Muscle of back (tissue), 13 donors: ENCODE measurements at places on chromosomes 6 and 20. TPM values are rescaled to one million over a fixed set of nuclear protein-coding genes. Genes with fewer than 3 reads are reported as not detected.

Gene CCN5
- polyA plus RNA-seq: 0.09 TPM

Gene ALDH5A1
- 7.5 TPM for polyA plus RNA-seq

Gene TINAG
- not detected for polyA plus RNA-seq

Gene C6orf132
- 1.8 TPM for polyA plus RNA-seq

Gene C4A
- polyA plus RNA-seq: 12.1 TPM

Gene VNN1
- 0.37 TPM for polyA plus RNA-seq

Gene TRIM10
- 1.9 TPM for polyA plus RNA-seq

Gene AIF1
- polyA plus RNA-seq: 17.4 TPM

Gene DNAJC5
- polyA plus RNA-seq: 31.8 TPM

Gene SMLR1
- polyA plus RNA-seq: 0.17 TPM

Gene SLC26A8
- polyA plus RNA-seq: 0.16 TPM

Gene GNAS-AS1
- 2.2 TPM for polyA plus RNA-seq

Gene ZNF76
- polyA plus RNA-seq: 18.4 TPM

Gene OVOL2
- not detected for polyA plus RNA-seq

Gene PTK6
- 0.40 TPM for polyA plus RNA-seq

Gene ID1
- 28.7 TPM for polyA plus RNA-seq

Gene SLC13A3
- 2.7 TPM for polyA plus RNA-seq

Gene ABRACL
- 17.0 TPM for polyA plus RNA-seq

Gene SLC17A2
- not detected for polyA plus RNA-seq

Gene PPP1R14C
- polyA plus RNA-seq: 45.6 TPM

Gene TRMT11
- 16.3 TPM for polyA plus RNA-seq

Gene TRPC4AP
- 53.7 TPM for polyA plus RNA-seq

Gene TTLL9
- polyA plus RNA-seq: 0.09 TPM

Gene EFCAB8
- 0.16 TPM for polyA plus RNA-seq

Gene ROS1
- polyA plus RNA-seq: 0.16 TPM

Gene BANF2
- polyA plus RNA-seq: not detected

Gene GSTA3
- not detected for polyA plus RNA-seq

Gene NCOA6
- polyA plus RNA-seq: 21.0 TPM

Gene ZBTB12
- 8.1 TPM for polyA plus RNA-seq

Gene KIAA0408
- 28.8 TPM for polyA plus RNA-seq

Gene IER3
- 9.8 TPM for polyA plus RNA-seq

Gene ELOVL5
- 48.0 TPM for polyA plus RNA-seq

Gene ESR1
- 3.8 TPM for polyA plus RNA-seq

Gene PLAGL1
- 231 TPM for polyA plus RNA-seq

Gene CRYBG1
- 6.1 TPM for polyA plus RNA-seq

Gene COL19A1
- 2.4 TPM for polyA plus RNA-seq

Gene ADTRP
- 0.13 TPM for polyA plus RNA-seq

Gene PGC
- not detected for polyA plus RNA-seq

Gene OTOR
- polyA plus RNA-seq: not detected

Gene CUL7
- polyA plus RNA-seq: 33.5 TPM

Gene SUMO4
- 0.39 TPM for polyA plus RNA-seq

Gene EMILIN3
- 30.9 TPM for polyA plus RNA-seq

Gene FOXA2
- polyA plus RNA-seq: not detected

Gene TXLNB
- 150 TPM for polyA plus RNA-seq

Gene SLC2A10
- 21.0 TPM for polyA plus RNA-seq

Gene MYB
- 0.73 TPM for polyA plus RNA-seq

Gene CGAS
- polyA plus RNA-seq: 4.6 TPM

Gene OXT
- 0.74 TPM for polyA plus RNA-seq

Gene BPIFB1
- polyA plus RNA-seq: not detected
